ENCODE measurements at places on chromosomes 5 and 9. TPM values are rescaled to one million over a fixed set of nuclear protein-coding genes. Genes with fewer than 3 reads are reported as not detected.

- DNase-seq: no peak
These were observed 402.7 kb upstream of the TNC start for GRCh38 chr9:115520646-115521045.

GRCh38 chr5:78063495-78063894, 231.0 kb downstream of the AP3B1 start:
- no peak for DNase-seq

GRCh38 chr5:1086137-1086536, 25.7 kb downstream of the SLC12A7 start:
- no peak for DNase-seq

DNA sequence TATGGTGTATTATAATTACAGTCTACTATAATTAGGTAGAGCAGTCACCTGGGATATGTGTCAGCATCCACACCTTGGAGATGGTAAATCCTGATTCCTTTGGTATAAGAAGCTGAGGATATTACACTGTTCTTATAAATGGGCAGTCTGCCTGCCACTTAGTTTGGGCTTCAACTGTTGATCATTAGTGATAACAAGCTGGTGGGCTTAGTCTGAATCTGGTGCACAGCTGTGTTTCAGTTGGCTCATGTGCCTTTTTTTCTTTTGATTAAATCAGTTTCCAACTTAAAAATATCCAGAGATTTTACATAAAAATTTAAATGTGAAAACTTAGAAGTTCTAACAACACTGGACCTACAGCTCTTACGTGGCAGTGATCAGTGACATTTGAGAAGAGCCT, 21.2 kb downstream of the LVRN start:
- DNase-seq: no peak

TRIM41 gene
- 23.7 TPM for total RNA-seq

CD274 gene
- 10.9 TPM for total RNA-seq
